ENCODE measurements at places on chromosomes 2 and 18.
A peak's percentile ranks its signal among the peaks of the same experiment; 100 is the strongest.

DNA sequence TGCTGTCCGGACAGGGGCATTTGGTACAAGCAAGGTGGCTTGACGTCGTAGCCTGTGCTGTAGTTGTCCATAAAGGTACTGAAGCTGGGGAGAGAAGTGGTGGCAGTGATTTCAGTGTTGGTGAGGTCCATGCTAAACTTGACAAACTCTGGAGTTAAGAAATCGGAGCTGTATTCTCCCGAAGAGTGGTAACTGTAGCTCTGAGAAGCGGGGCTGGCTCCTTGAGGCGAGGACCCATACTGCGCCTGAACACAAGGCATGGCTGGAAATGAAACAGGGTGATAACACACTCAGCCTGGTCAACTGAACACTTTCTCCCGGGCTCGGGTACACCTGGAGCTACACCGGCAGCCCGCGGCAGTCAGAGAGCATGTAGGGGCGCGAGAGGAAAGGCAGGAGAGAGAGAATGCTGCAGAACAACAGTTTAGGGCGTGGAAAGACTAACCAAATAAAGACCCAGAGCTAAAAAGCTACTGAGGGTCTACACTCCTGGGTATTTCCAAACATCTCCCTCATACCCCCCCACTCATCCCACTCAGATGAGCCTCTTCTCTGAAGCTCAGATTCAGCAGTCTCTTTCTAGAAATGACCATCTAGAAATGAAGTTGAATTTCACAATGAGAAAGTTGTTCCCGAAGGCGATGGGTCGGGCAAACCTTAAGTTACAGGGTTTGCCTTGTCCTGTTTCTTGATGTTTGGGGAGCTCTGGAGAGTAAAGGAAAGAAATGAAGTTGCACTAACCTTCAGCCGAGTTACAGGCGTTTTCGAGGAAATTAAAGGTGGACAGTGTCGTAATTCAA is 2.4 kb downstream of the NR4A2 start:
- DNase-seq = no peak

GRCh38 chr2:218655751-218656150 is 3.7 kb downstream of the ZNF142 start:
- no peak for DNase-seq

DNA sequence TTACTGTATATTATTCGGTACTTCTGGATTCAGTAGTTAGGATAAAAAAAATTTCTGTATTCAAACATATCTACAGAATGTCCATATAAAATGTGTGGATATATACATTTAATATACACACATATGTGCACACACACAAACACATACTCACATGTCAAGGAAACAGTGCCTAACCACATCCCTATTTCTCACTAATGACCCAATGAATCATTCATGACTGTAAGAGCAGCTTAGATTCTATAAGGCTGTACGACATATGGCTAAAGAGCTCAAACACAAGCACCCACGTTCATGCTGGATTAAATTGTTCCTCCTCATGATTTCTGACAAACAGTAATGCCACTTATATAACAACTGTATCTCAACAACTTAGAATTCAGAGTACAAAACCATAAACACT is 457.3 kb downstream of the ADCYAP1 start:
- no peak for DNase-seq

DNA sequence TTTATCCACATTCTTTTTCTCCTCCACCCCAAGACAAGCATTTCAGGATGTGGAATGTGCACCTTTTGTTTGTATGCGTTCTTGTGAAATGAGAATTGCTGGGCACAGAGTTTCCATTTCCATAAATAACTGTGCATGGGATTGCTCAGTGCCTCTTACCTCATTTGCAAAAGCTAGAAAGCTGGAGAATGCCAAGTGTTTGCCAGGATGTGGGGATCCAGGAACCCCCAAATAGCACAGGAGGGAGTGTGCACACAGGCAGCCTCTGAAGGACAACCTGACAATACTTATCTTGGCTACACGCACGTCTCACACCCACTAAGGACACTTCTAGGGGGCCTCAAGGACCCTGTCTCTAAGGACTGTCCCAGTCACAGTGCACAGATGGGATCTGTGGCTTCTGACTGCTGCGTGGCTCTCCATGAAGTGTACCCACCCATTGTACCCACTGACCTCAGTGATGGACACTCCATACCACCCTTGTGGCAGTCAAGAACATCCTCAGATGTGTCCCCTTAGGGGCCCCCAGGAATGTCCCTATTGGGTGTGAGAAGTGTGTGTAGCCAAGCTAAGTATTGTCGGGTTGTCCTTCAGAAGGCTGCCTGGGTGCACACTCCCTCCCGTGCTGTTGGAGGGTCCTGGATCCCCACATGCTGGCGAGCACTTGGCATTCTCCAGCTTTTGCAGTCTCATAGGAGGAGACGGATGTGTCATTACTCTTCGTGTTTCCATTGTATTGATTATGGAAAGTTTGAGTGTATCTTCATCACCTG is 38.4 kb downstream of the CAPN13 start:
- no peak for DNase-seq

DNA sequence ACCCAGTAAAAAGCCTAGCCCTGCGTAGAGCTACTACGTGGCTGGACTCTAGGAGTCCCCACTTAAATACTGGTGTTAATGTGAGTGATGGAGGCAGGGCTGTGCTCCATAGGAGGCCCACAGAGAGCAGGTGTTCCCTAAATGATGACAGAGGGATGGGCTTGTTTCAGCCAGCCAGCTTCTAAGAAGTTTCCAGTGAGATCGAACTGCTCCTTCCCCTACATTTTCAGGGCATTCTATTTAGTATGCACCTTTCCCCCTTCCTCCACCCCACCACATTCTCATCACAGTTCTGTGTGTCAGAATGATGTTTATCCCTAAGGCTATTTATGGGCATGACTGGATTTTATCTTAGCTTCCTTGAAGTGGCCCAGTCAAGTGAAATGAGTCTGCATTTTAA is 213.0 kb downstream of the TRIB2 start:
- DNase-seq = no peak

DNA sequence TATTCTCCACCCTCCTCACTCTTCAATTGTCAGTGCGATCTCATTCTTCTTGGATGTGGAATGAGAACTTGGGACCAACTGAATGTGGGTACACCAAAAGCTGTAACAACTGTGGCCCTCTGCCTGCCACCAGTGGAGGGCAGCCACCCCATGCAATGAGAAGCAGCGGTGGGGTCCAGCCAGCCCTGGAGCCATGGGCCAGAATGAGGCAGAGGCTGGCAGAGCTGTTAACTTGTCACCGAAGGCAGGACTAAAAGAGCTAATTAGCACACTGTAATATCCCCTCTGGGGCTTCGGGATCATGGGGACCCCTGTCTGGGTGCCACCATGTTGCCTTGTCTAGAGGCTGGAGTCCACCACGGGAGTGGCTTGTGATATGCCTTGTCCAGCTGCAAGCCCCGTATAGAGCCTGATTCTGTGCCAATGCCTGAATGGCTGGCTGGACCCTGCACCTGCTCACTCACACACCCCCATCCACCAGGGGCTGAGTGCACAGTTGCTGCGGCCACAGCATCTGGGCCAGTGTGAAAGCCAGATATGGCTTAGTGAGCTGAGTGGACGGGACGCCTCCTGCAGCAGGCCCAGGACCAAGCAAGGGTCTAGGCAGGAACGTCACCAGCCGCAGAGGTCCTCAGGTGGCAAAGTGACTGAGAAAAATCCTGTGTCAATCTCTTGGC is 680.5 kb downstream of the DSC3 start:
- no peak for DNase-seq

DNA sequence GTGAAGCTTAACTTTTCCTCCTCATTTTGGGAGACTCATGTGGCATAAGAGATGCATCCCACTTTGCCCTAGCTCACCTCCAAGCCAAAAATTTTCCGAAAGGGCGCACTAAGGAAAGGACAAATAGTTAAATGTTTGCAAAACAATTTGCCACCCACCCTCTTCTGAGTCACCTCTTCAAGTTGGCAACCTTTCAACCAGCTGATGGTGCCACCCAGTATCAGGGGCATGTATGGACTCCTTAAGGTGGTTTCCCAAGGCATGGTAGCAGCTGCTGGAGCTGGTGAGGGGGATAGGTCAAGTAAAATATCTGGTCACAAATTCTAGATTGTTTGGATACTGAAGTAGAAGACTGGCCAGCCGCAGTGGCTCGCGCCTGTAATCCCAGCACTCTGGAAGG is 17.2 kb upstream of the ITGAV start:
- DNase-seq = no peak

DNA sequence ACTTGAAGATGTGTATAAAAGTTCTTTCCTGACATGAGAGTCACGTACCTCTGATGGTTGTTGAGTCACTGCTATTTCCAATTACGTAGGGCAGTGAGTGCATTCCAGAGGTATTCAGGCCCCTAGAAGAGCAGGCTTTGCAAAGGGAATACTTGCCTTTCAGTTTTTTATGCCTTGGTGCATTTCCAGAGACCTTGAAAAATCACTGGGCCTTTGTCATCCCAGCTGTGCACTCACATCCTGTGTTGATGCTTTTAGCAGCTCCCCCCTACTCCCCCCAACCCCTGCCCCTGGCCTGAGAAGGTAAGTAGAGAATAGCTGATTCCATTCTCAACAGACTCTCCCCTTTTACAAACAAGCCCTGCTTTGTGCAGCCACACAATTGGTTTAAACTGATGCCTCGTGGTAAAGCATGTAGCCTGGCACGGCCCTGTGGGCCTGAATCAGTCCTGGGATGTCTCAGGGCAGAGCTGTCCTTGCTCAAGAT is 174.2 kb downstream of the PRPF40A start:
- no peak for DNase-seq

- no peak for DNase-seq
Measured at GRCh38 chr2:96693286-96694200, 46.3 kb downstream of the LMAN2L start.

DNA sequence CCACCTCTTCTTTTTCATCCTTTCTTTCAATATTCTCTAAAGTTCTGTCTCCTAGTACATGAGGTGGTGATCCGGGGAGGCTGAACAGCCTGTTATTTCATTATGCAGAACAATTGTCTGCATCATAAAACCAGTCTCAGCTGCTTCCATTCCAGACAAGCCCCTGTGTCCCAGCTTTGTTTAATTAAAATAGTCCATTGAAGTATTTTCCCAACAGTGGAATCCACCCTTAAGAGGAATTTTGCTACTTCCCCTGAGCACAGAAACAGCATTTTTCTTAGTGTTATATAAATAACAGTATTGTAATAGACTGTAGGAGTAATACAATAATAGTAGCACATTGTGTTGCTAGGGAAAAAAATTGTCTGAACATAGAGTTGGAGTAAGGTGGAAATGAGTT is 395.4 kb upstream of the TCF4 start:
- no peak for DNase-seq

DNA sequence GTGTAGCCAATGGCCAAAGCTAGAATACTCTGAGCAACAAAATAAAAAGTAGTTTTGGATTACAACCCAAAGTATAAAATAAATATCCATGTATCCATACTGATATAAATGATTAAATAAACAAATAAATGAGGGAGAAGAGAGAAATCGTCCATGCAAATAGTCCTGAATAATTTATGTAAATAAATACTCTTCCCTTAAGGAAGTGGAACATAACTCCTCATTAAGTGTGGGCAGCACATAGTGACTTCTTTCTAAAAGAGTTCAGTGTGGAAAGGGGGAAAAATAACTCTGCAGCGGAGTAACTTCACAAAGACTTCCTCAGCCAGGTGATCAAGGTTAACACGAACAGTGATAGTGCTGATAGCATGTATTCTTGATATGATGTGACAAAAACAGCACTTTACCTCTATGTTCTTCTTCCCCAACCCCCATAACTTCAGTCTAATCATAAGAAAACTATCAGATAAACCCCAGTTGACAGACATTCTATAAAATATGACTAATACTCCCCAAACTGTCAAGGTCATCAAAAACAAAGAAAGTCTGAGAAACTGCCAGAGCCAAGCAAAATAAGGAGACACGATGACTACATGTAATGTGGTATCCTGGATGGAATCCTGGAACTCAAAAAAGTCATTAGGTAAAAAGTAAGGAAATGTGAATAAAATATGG is 30.7 kb downstream of the METTL8 start:
- no peak for DNase-seq

- no peak for DNase-seq
Measured at GRCh38 chr2:213861638-213862037, 549.2 kb upstream of the VWC2L start.

- DNase-seq = peak; percentile 81
Measured at GRCh38 chr2:108621087-108621559, 86.9 kb downstream of the LIMS1 start.

GRCh38 chr18:74348581-74348980 is 32.9 kb downstream of the C18orf63 start:
- no peak for DNase-seq

DNA sequence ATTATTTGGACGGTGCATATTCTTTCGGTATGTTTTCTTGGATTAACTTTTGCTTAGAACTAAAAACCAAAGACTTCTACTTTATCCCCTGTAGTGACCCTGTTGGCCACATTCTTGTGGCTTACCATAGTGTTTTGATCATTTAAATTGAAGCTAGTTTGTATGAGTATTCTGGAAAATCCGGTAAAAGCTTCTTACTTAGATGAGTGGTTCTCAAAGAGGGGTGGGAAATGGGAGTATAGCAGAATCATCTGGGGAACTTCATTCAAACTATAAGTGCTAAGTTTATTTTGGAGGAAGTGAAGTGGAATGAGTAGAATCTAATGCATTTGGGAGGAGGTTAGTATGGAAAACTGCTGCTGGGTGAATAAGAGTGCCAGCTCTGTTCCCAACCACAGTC is 3.8 kb downstream of the PPP1CB start:
- no peak for DNase-seq

GRCh38 chr18:63747006-63747405 is 28.2 kb upstream of the SERPINB7 start:
- DNase-seq = no peak

- no peak for DNase-seq
Measured at GRCh38 chr2:233356546-233357308, 2.4 kb downstream of the DGKD start.

DNA sequence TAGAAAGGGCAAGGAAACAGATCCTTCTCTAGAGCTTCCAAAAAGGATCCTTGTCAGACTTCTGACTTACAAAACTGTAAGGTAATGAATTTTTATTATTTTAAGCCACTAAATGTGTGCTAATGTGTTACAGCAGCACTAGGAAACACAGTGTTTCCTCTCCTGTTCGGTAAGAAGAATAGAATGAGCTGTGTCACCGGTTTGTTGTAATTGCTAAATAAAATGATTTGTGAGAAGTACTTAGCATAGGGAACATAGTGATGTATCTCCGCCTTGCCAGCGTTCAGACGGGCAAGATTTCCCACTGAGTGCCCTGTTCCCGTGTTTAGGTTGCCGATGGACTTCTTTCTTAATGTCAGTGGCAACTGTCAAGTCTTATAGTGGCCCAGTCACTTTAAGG is 57.6 kb downstream of the SPATS2L start:
- DNase-seq = no peak

DNA sequence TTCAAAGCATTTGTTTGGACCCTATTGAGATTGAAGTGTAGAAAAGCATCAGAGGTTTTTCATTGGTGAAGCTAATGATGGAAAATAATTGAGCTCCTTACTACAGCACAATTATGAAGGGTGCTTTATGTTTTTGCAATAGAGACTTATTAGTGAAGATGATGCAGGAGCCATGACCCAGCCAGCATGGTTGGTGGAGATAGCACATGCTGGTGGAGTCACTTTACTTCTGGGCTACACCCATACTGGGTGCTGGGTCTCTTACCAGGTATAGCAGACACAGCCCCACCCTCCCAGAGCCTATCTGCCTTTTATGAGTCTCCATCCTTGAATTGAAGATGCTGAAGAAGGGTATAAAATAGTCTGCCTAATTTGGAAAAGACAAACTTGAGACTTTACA is 3.6 kb downstream of the ACP1 start:
- no peak for DNase-seq

- no peak for DNase-seq
Measured at GRCh38 chr18:69961718-69962117, 14.0 kb upstream of the CD226 start.

Data from NCI-H1092 treated with DMSO at 0.1 percent for 48 hours (cell line).